ENCODE measurements at places on chromosomes 5 and 9.

GRCh38 chr5:94361161-94361560, 257.2 kb downstream of the KIAA0825 start:
- no peak for DNase-seq

- DNase-seq: no peak
Observed at GRCh38 chr5:55852503-55852902, 1.3 kb downstream of the IL31RA start.

GRCh38 chr9:128124873-128125579, 2.5 kb downstream of the PTGES2 start:
- DNase-seq: no peak

- no peak for DNase-seq
Observed at GRCh38 chr9:121972501-121972981, 120.6 kb downstream of the TTLL11 start.

DNA sequence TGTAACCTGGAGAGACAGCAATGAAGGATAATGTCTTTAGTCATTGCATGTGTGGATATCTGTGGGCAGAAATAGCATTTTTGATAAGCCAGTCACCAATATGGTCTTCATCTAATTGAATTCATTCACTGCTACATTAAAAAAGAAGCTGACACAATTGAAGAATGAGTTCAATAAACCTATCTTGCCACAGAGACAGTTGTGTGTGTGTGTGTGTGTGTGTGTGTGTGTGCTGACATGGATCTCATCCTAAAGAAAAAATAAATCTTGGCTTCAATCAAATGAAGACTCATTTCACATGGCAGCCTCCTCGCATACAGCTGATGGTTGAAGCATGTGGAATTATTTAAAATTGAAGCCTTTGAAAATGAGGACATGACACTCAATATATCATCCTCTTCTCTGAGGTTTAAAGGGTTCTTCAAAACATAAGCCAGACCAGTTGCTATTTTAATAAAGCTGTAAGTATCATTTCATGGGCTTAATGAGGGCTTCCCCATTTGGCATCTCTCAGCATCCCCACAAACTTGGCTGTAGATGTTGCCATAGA, 118.5 kb upstream of the PTPN3 start:
- no peak for DNase-seq

GRCh38 chr5:77208507-77209163, 1.8 kb upstream of the PDE8B start:
- DNase-seq: no peak
